AG20443 (cell line): ENCODE measurements at places on chromosomes 4 and X.

DNA sequence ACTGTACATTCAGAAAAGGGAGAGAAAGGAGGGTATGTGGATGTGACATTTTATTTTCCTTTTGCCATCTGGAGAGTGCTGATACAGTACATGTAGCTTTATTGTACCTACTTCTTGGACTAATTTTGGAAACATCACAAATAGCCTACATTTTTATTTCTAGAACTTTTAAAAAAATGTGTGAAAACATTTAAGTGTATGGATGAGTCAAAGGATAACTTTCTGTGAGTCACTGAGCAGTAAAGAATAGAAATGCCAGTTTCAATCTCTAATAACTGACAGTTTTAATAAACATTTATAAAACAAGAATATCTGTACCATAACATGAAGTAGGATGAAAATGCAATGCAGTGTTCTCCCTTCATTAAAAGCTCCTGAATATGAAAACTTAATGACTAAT is 374.4 kb upstream of the NWD2 start:
- DNase-seq, result no peak

DNA sequence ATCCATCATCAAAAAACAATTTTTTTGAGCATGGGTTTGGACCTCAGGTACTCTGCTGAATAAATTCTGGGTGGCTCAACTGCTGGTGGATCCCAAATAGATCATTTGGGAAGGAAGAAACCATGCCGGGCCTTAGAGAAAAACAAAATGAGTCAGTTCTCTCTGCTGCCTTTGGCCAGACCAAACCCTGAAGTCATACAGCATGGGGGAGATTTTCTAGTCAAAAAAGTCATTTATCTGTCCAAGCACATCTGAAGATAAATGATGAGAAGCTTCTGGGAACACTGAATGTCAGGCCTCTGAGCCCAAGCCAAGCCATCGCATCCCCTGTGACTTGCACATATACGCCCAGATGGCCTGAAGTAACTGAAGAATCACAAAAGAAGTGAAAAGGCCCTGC is 261.4 kb downstream of the DHX15 start:
- no peak for DNase-seq

- peak; percentile 64 for DNase-seq
Measured at GRCh38 chr4:4693258-4693657, 151.4 kb upstream of the STX18 start.

GRCh38 chrX:118644378-118644777 is 83.0 kb upstream of the IL13RA1 start:
- peak; percentile 24 for DNase-seq

GRCh38 chr4:122152711-122153226 is 638 bp downstream of the BLTP1 start:
- peak; percentile 53 for DNase-seq

- DNase-seq, result no peak
Measured at GRCh38 chrX:43813898-43814297, 68.4 kb downstream of the MAOB start.

DNA sequence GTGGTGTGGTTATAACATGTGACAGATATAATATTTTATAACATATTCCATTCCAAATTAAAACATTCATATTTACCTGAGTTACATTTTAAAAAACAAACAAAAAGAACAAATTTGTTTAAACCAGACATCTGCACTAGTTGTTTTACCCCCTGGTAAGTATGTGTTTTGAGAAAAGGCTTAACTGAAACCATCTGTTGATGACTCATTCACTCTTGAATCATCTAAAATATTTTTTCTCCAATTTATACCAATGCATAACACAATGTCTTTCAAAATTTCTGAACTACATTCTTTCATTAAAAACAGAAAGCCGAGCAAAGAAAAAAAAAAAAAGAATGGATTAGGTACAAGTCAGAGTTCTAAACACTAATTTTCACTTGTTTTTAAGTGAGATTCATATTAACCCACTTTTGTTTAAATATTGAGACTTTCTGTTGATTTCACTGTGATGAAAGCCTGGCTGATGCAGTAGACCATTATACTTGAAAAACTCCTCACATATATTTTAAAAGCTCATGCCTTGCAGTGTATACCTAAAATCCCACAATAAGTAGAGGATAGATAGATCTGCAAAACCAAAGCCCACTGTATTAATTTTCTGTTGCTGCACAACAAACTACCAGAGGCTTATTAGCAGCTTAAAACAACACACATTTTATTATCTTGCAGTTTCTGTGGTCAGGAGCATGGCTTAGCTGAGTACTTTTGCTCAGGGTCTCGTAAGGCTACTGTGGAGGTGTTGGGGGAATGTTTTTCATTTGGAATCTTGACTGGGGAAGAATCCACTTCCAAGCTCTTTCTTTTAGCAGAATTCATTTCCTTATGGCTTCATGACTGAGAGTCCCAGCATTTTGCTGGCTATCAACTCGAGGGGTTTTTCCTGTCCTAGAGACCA is 221.5 kb downstream of the PCDH18 start:
- DNase-seq, result peak; percentile 28

GRCh38 chrX:148069759-148070503 is 88.8 kb downstream of the FMR1NB start:
- no peak for DNase-seq

GRCh38 chr4:76000279-76000678 is 7.0 kb downstream of the CXCL9 start:
- DNase-seq, result no peak

DNA sequence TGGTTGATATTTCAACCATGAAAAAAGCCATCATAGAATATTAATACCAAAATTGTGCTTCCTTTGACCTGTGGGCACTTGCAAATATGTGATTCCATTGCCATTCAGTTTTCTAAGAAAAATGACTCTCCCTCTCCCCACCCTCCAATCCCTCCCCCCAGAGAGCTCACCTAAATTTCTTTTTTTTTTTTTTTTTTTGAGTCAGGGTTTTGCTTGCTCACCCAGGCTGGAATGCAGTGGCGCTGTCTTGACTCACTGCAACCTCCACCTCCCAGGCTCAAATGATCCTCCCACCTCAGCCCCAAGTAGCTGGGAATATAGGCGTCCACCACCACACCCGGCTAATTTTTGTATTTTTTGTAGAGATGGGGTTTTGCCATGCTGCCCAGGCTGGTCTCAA is 47.0 kb downstream of the SNX25 start:
- peak; percentile 21 for DNase-seq

- peak; percentile 10 for DNase-seq
Measured at GRCh38 chr4:85039526-85039925, 73.0 kb upstream of the WDFY3 start.

DNA sequence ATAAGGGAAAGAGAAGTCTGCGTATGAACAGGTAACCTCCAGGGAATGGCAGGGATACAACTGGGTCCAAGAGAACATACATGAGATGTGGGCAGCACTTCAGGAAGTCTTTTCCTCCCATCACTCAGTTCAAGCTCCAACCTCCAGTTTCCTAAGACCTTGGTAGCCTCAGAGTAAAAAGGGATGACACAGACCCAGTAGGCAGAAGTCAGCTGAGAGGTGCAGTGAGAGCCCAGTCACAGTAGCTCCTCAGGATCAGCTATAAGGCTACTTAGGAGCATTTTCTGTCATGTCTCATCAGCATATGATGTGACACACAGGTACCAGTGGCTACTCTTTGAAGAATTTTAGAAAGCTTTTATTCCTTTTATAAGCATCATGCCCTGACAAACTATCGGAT is 12.5 kb upstream of the STS start:
- no peak for DNase-seq

DNA sequence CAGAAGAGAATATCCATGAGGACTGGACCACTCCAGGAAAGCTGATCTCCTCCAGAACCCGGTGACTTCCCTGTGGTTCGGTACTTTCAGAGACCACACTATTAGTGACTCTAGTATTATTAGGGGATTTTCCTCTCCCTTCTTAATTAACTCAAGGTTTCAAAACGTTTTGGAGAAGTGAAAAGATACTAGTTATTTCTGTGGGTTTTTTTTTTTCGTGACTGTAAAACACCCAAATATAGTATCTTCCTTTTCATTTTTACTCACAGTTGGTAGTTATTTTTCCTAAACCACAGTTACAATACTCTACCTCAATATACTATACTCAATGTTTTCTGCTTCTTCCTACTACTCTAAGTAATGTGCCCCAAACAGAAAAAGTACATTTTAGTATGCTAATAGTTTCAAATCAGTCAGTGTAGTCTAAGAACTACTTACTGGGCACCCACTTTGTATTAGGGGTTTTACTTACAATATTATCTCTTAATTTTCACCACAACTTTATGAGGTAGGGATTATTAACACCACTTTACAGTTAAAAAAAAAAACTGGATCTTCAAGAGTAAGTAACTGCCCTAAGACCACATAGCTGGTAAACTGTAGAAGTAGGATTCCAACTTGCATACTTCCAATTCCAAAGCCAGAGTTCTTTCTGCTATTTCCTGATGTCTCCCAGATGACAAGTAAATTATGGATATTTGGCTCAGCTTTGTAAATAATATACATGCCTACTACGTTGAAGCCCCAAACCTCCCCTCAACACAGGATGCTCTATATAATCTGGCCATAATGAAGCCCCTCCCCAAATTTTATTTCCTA is 45.0 kb downstream of the SLC9A7 start:
- peak; percentile 16 for DNase-seq

- DNase-seq, result no peak
Measured at GRCh38 chr4:130074096-130074495, 978.1 kb downstream of the C4orf33 start.

GRCh38 chr4:78529569-78530209 is 21.9 kb upstream of the ANXA3 start:
- peak; percentile 60 for DNase-seq

- no peak for DNase-seq
Measured at GRCh38 chr4:45302828-45303227, 576.5 kb upstream of the GNPDA2 start.

DNA sequence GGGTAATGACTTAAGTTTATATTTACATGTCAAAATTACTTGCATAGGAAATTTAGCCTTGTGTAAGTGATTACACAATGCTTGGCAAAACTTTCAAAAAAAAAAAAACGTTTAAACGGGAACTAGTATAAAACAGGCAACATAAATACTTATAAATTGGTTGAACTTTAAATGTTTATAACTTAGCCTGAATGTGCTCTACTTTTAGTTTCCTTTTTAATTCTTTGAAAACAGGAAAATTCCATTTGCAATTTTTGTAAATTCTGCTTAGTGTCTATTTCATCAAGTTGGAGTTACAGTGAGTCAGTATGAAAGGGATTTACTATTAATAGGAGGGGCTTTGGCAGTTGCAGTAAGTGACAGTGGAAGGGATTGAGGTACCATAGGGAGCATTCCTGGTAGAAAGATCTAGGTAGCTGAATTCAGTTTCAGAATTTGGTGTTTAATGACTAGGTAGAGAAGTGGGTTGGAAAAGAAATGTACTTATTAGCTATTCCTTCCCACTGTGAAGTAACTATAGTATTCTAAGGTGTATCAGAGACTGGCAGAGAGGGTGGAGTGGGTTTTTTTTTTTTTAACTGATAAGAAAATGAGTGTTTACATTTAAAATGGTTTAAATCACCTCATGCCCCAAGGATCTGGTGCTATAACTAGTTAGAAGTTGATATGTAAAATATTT is 2.8 kb downstream of the STAG2 start:
- no peak for DNase-seq

DNA sequence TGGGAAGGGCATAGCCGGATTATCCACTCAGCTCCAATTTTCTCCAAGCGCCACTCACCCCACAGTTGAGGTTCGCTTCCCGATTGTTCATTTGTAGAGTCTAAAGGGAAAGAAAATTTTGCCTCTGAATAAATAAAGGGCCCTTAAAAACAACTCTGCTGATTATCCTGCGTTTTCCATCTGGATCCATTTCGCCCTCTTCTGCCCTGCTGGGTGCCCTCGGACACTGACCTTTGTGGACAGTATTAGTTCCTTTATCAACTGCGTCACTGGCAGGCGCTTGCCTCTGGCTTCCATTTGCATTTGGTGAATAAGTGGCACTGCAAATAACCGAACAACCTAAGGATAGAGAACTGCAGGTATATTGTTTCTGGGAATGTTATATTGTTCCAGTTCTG is 10.1 kb downstream of the GSX2 start:
- DNase-seq, result no peak

DNA sequence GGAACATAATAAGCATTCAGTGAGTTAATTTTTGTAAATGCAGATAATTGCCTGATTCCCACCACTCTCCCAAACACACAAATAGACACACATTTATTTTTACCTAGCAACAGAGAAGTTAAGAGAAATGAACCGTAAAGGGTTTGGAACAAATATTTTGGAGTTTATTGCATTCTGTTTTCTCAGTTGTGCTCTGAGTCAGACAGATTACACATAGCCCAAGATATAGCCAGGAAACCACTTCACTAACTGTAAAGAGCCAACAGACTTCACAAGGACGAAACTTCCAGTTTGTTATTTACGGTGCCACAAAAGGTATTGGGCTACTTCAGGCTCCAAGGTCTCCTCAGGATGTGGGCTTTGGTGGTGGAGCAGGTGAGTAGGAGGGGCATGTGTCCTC is 217.0 kb downstream of the BMPR1B start:
- DNase-seq, result peak; percentile 40

DNA sequence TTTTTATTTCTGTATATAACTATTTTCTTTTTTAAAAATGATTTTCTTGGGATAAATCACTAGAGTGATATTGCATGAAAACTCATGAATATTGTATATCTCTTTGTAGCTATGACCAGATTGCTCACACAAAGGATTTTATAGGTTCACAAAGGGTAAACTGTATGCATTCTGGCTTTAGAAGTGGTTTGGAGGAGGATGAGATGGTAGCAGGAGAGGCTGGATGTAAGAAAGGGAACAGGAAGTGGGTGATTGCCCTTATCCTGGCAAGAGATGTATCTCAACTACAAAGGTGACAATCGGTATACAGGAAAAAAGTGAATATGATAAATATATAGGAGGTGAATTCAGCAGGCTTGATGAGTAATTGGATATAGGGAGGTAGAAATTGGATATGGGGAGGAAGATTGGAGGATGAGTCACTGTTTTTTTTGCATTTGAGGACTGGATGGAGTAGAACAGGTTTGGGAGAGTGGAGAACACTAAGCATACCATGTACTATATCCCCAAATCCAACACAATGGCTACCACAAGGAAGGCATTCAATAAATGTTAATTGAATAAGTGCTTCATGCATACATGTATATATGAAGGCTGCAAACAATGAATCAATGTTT is 9.9 kb downstream of the FGG start:
- DNase-seq, result no peak

DNA sequence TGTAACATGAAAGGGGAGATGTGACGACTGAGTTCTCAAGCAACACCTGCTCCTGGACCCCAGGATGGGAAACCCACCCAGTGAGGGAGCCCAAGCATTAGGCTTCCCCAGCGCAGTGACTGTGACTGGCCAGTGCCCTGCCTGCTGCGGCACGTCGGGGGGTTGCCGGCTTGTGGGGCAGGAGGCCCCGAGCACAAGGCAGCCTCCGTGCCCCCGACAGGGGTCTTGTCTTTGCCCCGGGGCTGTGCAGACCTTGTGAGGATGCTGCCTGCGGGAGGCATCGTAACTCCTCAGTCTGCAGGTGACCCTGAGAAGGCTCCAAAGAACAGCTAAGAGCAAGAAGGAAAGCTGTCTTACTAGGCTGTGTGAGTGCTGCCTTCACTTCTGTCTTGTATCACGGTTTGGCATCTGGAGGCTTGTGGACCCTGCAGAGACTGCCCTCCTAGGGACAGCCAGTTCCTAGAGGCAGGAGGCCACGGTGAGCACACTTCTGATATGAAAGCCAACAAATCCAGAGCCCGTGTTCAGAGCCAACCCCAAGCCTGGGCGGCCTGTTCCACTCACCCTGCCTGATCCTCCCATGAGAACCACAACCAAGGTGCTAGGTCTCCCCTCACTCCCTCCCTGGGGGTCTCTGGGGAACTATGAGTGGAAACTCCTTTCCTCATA is 47.7 kb downstream of the FGFRL1 start:
- no peak for DNase-seq
